BE2C (cell line): ENCODE measurements at places on chromosomes 12 and 14.

GRCh38 chr14:103507751-103508150 is 14.9 kb downstream of the CKB start:
- DNase-seq: no peak

DNA sequence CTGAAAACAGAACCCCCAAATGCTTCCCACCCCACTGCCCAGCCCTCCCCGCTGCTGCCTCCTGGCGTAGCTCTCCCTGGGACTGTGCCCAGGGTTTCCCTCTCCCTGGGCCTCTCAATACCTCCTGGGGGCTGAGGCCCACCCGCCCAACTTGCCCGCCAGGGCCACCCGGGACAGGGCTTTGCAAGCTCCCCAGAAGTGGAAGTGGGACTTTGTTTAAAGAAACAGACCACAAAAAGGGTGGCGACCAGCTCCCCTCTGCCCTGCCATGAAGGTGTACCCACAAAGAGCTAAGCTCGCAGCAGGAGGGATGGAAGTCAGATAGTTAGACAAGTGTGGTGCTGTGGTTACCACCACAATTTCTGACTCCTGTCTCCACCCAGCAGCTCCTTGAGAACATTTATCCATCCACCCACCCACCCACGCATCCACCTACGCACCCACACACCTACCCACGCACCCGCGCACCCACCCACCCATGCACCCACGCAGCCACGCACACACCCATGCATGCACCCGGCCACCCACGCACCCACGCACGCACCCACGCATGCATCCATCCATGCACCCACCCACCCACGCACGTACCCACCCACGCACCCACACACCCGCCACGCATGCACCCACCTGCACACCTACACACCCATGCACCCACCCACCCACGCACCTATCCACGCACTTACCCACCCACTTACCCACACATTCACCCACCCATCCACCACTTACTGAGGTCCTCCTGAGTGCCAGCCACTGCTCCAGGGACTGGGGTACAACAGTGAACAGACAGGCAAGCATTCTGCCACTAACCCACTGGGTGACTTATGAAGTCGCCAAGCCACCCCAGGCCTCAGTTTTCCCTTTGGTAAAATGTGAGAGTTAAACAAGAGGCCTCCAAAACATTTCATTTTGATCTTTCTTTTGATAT is 127.3 kb downstream of the SCARB1 start:
- no peak for DNase-seq

GRCh38 chr12:55676707-55677106 is 31.0 kb downstream of the ITGA7 start:
- DNase-seq: no peak

DNA sequence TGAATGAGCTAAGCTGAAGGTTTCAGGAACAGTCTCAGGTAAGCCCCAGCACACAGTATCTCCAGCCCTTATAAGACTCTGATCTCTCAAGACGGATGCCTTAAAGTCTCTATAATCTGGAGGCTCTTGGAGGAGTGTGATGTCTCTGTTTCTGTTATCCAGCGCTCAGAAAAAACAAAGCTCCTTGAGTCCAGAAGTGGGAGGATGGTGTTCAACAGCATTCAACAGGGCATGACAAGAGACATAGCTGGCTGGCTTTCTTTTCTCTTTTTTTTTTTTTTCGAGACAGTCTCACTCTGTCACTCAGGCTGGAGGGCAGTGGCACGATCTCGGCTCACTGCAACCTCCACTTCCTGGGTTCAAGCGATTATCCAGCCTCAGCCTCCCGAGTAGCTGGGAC is 31.6 kb upstream of the TESC start:
- no peak for DNase-seq

- DNase-seq: peak; percentile 34
These were observed 70.7 kb downstream of the RASSF8 start for GRCh38 chr12:26028953-26029735.
